ENCODE measurements at places on chromosomes 16 and 17.

DNA sequence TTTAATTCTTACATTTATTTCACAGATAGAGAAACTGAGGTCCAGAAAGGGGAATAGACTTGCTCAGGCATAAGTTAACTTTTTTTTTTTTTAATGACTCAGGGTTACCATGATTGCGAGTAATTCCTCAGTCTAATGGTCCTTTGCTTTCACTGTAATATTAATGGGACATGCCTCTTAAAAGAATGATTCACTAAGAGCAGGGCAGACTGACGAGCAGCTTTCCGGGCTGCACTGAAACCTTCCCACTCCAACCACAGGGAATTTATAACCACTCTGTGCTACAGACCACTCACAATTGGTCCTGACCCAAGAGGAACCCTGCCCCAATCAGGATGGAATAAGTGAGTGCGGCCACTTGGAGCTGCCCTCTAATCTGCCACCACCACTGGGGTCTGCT, 5.7 kb downstream of the HOXB2 start:
- DNase-seq, result peak; percentile 87

DNA sequence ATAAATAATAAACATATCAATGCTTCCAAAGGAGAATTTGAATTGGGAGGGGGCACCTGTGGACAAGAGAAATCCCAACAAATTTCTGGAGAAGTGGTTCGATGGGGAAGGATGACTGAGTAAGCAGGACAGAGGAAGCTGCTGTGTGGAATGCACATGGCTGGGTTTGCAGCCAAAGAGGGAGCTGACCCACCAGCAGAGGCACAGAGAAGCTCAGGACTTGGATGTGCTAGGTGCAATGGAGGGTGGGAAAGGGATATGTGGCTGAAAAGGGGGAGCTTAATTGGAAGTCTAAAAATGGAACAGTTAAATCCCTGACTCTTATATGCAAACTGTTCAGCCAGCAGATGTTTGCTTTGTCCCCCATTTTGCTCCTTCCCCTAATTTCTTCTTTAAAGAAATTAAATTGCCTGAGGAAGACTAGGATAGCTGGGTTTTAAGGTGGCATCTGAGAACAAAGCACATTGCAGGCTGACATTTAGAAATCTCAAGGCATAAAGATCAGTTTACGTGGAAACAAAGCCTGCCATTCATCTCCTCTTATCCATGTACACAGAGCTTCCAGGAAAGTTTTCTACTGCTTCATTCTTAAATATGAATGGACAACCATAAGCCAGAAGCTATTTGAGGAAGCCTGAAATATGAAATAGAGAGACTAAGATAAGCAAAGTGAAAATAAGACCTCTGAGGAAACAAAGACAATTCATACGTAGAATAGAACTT, 23.0 kb upstream of the TNS4 start:
- no peak for DNase-seq

- no peak for DNase-seq
Measured at GRCh38 chr17:17112628-17113200, 70.5 kb downstream of the MPRIP start.

- DNase-seq, result no peak
Measured at GRCh38 chr17:62309396-62309795, 71.0 kb upstream of the EFCAB3 start.

DNA sequence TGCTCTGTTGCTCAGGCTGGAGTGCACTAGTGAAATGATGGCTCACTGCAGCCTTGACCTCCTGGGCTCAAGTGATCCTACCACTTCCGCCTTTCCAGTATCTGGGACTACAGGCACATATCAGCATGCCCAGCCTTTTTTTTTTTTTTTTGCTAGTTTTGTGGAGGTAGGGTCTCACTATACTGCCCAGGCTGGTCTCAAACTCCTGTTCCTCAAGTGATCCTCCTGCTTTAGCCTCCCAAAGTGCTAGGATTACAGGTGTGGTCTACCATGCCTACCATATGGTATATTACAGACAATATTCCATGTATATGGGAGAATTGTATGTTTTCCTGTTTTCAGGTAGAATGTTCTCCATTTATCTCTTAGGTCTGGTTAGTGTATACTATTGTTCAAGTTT, 12.3 kb upstream of the ATF7IP2 start:
- no peak for DNase-seq

DNA sequence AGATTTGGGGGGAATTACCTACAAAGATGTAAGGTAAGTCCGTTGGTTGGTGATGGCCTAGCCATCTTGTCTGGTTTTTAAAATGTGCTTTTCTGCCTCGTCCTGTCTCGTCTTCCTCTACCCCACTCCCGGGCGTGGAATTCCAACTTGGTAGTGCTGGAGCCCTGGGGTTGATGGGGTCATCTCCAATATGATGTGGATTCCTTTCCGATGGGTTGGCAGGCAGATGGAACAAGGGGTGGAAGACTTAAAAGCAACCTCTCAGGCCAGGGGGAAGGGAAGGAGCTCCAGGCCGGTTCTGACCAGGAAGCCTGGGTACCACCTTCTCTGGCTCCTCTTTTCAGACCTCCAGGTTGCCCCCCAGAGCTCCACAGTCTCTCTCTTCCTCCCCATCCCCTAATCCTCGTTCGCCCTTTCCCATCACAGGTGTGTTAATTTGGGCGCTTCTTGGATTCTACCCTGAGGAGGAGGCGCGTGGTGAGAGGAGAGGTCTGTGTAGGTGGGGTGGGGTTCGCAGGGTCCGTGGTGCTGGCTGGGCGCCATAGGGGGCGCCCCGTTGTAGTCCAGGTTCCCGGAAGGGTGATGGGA, 5.1 kb upstream of the HOXB2 start:
- no peak for DNase-seq

- no peak for DNase-seq
Measured at GRCh38 chr17:66465701-66466100, 163.3 kb downstream of the PRKCA start.

GRCh38 chr17:17739388-17740066, 58.3 kb downstream of the RAI1 start:
- peak; percentile 45 for DNase-seq

GRCh38 chr16:3129137-3130131, 5.4 kb upstream of the ZNF213 start:
- peak; percentile 77 for DNase-seq

DNA sequence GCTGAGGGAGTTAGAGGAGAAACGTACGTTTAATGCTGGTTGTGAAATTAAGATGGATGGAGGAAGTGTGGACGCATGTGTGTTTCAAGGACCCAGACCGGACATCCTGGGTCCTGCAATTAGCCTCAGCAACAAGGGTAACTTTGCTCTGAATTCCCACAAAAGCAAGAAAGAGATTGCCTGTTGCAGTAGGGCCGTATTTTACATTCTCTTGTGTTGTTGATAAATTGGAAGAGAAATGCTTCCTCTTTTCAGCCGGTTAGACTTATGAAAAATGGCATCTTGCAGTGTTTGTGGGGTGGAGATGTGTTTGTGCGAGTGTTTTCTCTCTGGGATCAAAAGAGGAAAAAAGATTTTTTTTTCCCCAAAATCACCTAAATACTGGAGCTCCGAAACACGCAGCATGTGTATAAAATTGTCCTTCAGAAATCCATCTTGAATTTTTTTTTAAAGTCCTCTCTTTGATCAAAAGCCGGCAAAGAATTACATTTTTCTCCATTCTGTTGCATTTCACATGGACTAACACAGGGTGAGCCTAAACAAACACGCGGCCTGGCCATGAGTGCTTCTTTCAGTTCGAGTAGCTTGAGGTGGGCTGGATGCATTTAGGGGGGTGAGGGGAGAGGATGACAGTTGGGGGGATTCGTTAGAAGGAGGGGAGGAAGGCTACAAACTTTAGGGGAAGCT, 251.6 kb downstream of the C16orf95 start:
- no peak for DNase-seq

- no peak for DNase-seq
Measured at GRCh38 chr17:57505841-57506773, 239.0 kb downstream of the CCDC182 start.

GRCh38 chr17:17168401-17168800, 37.7 kb downstream of the PLD6 start:
- DNase-seq, result no peak

DNA sequence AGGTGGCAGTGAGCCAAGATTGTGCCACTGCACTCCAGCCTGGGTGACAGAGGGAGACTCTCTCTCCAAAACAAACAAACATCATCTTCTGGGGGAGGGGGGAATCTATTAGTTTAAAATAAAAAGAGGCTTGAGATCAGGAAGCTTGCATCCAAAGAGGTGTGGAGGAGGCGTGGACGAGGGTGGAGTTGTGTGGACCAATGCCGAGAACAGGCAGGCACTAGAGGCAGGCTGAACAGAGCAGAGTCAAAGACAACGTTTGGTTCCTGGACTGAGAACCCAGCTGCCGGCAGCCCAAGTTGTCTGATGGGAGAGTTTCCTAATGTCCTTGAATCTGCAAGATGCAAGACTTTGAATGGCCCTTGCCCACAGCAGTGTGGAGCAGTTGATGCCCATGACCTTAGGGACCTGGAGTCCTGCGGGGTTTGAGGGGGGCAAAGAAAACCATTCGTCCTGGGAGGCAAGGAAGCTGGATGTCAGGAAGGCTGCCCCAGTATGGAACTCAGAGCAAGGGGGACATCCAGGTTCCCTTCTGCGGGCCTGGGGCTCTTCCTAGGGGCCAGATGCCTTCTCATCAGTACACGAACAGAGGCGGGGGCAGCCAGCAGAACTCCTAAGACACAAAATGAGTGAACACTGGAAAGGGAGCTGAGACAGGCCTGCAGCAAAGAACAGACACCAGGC, 9.2 kb downstream of the TBC1D16 start:
- DNase-seq, result no peak

Data from H4 (cell line).